Caco-2 (cell line): ENCODE measurements at places on chromosomes 11 and 22. TPM values are rescaled to one million over a fixed set of nuclear protein-coding genes. Genes with fewer than 3 reads are reported as not detected.
A peak's percentile ranks its signal among the peaks of the same experiment; 100 is the strongest.

DNA sequence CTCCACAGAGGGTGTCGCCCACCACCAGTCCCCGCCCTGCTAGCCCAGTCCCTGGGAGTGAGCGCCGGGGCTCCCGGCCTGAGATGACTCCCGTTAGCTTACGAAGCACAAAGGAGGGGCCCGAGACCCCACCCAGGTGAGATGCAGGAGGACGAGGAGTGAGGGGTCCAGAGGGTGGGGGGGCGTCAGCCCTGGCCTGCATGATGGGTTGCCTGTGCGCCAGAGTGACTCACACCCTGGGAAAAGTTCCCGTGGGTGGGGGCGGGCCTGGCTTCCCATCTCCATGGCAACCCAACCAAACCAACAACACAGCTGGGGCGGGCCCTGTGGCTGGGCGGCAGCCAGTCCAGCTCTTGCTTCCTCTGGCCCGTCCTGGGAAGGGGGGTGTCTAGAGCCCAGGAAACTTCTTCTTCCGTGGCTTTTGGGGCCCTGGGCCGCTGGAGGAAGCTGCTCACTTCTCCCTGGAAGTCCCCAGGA lies 4.5 kb downstream of the GAS2L1 start:
- DNase-seq: peak; percentile 79

- DNase-seq: no peak
These were observed at the start of gene SERPING1 for GRCh38 chr11:57597461-57597915. Gene SERPING1 (plus strand): TSS chr11:57597685. CDS start chr11:57598271, 586 bp downstream.

GRCh38 chr11:47143322-47143721 lies 33.4 kb downstream of the ARFGAP2 start:
- DNase-seq: peak; percentile 37

The ARHGAP8 gene
- 81.5 and 90.5 TPM in 2 replicates for total RNA-seq

GRCh38 chr22:44291265-44291664 lies 21.5 kb downstream of the SHISAL1 start:
- no peak for DNase-seq

The VWCE gene
- total RNA-seq: 17.7 and 18.6 TPM in 2 replicates

DNA sequence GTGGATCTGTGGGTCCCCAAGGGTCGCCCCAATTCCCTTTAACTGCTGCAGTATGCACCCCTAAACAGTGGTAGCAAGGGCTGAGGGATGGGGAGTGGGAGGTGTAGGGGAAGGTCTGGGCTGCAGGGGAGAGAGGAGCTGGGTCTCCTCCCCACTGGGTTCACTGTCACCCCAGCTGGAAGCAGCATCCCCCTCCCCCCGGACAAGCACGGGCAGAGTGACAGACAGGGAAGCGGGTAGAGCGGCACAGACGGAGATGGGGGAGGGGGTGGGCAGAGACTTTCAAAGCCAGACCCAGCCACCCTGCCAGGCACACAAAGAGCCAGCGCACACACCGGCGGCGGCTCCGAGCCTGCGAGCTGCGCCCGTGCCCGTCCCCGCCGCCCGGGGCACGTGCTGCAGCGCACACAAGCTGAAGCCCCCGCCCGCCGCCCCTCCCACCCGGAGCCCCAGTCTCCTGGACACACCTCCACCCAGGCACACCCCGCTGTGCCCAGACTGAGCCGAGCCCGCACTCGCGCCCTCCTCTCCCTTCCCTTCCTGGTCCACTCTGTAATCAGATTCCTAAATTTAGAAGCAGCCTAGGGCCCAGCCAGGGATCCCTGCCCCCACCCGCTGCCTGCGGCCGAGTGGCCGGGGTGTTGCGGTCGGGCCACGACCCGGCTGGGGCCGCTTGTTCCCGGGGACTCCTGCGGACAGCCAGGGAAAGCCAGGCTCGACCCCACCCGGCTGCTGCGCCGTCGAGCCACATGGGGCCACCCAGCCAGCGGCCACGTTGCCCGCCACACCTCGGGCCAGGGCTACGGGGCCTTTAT lies 935 bp upstream of the RCOR2 start:
- no peak for DNase-seq

- no peak for DNase-seq
These were observed 388 bp downstream of the TMEM121B start for GRCh38 chr22:17120711-17121232.

DNA sequence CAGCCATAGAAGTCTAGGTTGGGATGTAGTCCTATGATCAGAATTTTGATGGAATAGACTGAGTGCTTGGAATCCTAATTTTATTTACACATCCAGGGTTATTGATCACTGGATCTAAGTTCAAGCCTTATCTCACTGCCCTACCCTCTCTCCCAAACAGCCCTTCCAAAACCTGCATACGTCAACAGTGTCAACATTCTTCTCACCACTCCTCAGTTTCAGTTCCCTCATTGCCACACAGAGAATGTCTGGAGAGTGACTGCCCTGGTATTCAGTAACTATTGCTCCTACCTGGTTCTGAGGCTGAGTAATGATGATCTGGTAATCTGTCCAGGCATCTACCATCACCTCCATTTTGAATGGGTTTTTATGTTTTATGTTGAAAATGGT lies 60.0 kb downstream of the GLYATL1 start:
- peak; percentile 70 for DNase-seq

GRCh38 chr11:61793083-61793828 lies 545 bp downstream of the FEN1 start:
- DNase-seq: peak; percentile 35

DNA sequence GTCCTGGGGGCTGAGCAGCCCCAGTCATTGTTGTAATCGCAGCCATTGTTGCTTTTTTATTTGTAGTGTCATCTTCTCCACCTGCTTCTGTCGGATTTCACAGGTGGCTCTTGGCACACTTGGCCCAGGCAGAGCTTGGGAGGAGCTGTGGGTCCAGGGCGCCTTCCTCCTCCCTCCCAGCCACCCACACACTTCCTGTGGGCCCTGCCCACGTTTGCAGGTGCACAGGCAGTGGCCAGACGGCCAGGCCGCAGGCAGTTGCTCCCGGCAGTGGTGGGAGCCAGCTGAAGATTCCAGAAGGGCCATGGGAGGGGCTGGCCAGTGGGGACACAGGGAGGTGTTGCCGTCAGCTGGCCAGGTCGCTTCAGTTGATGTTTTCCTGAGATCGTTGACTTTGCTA lies 1191.9 kb downstream of the BRD1 start:
- no peak for DNase-seq

The SERPING1 gene
- 3.2 and 3.8 TPM in 2 replicates for total RNA-seq

GRCh38 chr11:61587541-61587941 lies 6.7 kb upstream of the SYT7 start:
- DNase-seq: peak; percentile 63

DNA sequence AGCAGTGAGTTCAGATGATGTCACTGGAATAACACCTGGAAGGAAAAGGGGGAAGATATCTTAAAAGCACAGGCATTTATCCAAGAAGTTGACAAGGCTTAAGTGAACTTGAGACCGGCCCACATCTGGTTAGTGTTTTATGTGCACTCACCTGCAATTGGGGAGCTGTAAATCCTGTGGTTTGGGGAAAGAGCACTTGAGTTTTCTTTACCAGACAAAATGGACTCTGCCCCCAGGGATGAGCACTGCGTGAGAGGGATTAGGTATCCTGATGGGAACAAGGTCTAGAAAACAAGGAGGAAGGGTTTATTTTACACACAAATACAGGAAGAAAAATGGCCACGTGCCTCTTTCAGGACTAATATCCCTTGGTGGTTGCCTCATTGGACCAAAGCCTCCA lies 15.2 kb downstream of the E2F8 start:
- no peak for DNase-seq

The GUCY1A2 gene
- not detected in 2 replicates for total RNA-seq

GRCh38 chr11:17702876-17703275 lies 16.5 kb upstream of the MYOD1 start:
- DNase-seq: no peak

DNA sequence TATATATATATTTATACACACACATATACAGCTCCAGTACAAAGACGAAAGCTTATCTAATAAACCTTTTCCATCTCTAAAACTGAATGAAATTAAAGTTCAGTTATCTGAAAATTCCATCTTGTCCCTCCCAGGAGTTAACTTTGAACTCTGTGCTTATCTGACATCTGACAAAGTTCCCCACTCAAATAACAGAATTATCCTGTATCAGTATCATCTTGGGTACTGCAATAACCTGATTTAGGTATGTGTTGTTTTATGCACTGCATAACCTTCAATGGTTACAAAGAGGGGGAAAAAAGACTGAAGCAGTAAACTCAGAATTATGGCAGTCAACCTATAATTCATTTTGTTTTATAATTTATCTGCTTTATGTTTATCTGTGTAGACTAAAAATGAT lies 96.6 kb downstream of the SGSM3 start:
- DNase-seq: no peak

GRCh38 chr11:17351172-17351509 lies 459 bp upstream of the NCR3LG1 start:
- DNase-seq: no peak

- no peak for DNase-seq
These were observed 8.9 kb downstream of the TMEM218 start for GRCh38 chr11:125102510-125102909.

- DNase-seq: no peak
These were observed 347.8 kb upstream of the PLET1 start for GRCh38 chr11:112608509-112608908.

GRCh38 chr22:45284705-45285262 lies at the start of gene UPK3A:
Gene UPK3A (plus strand): TSS chr22:45284949. CDS start chr22:45285014, 65 bp downstream.
- DNase-seq: no peak

- DNase-seq: no peak
These were observed 41.2 kb upstream of the LRRC55 start for GRCh38 chr11:57140568-57140967.

GRCh38 chr11:19294444-19294843 lies 53.7 kb upstream of the E2F8 start:
- DNase-seq: no peak
